Retina (tissue), 1 donor: ENCODE measurements at places on chromosomes 3 and 15.

DNA sequence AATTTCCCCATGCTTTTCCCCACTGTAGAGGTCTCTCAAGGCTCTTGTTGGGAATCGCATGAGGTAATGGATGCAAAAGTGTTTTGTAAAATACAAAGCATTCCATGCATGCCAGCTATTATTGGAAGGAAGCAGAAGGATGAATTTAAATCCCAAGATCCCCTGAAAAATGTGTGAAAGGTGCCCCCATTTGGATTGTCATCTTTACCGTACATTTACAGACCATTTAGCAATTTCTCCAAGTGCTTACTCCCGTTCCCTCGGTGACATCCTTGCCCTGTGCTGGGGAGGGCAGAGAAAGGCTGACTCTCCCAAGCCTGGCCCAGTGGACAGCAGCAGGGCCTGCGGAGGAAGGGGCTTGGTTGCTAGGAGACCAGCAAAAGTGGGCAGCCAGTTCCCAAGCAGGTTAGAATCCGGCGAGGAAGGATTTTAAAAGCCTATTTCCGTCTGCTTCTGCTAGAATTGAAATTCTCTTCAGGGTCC, 31.1 kb upstream of the NEO1 start:
- DNase-seq: peak; percentile 80

DNA sequence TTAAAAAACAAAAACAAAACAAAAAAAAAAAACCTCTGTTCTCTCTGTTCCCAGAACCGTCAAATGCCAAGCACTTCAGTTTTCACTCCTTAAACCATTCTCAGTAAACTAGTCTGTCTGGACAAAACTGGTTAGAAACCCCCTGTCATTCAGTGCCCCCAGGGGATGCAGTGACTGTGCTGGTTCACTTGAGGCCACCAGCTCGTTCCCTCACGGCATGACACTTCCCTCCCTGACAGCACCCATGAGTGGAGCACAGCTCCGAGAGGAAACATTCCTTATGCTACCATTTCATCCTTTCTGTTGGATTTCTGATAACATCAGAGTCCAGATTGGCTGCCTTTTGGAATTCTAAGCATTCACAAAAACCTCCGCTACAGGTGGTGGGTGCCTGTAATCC, 244.0 kb upstream of the TPM1 start:
- DNase-seq: no peak

DNA sequence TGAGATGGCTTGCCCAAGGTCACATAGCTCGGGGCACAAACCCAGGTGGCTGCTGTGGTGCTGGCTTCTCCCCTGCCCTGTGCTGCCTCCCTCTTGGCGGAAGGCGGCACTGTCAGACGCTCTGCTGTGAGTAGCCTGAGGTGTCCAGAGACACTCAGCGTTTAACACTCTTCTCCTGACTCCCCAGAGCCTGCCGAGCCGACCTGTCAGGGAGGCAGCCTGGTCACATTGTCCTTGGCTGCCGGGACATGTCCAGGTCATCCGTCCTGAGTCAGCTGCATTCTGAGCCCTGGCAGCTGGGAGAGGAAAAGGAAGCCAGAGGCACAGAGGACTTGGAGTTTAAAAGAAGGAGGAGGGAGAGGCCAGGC, 4.7 kb downstream of the LMAN1L start:
- peak; percentile 56 for DNase-seq

DNA sequence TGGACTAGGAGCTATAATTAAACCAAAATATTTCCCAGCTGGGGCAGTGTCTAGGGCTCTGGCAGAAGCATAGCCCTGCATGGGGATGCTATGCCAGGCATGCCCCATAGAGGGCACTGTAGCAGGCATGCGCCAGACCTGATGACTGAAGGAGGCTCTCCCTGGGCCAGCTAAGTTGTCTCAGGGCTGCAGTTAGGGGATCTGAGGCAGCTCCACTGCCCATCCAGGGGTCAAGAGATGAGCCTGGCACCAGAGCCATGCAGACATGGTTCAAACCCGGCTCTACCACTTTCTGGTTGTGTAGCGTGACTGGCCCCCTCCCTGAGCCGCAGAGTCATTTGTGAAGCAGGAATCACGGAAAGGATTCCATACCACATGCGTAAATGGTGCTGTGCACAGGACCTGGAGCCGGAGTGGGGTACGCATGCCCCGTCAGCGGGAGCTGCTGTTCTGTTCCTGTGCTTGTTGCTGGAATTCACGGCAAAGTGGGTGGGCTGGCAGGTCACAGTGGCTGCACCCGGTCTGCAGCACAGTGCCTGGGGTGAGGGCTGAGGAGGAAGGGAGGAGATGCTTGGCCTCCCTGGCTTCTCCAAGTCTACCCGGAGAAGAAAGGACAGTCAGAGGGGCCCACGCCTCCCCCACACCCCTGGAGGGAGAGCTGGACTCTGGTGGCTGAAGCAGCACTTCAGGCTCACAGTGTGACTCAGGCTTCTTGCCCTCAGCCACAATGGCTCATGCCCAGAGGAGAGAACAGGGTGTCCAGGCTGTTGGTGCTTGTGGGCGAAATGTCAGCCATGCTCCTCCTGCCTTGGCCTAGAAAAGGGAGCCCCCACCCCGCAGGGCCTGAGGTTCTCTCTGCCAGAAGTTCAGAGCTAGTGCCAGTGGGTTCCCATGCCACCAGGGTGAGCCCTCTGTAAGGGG, 43.1 kb downstream of the DNASE1L3 start:
- DNase-seq: peak; percentile 56

DNA sequence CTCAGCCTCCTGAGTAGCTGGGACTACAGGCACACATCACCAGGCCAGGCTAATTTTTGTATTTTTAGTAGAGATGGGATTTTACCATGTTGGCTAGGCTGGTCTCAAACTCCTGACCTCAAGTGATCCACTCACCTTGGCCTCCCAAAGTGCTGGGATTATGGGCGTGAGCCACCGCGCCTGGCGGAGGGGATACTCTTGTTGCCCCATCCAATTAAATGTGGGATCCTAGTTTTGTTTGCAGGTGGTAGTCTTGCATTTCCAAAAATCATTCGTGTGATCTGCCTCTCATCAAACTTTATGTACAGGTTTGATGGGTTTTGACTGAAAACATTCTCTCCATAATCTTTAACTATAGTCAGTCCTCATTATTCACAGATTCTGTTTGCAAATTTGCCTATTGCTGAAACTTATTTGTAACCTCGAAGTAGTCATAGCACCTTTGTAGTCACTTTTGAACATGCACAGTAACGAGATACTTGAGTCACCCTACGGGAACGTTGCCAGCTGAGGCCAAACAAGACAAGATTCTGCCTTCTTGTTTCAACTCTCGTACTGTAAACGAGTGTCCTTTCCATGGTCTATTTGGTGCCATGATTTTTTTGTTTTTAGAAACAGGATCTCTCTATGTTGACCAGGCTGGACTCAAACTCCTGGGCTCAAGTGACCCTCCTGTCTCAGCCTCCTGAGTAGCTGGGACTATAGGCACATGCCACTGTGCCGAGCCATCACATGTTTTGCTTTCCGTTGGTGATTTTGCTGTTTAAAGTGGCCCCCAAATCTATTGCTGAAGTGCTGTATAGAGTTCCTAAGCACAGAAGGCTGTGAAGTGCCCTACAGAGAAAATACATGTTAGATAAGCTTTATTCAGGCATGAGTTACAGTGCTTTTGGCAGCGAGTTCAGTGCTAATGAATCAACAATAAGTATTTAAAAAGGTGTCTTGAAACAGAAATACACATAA, 8.1 kb upstream of the MAPK6 start:
- DNase-seq: no peak

- no peak for DNase-seq
Observed at GRCh38 chr3:4614070-4614469, 120.9 kb downstream of the ITPR1 start.

DNA sequence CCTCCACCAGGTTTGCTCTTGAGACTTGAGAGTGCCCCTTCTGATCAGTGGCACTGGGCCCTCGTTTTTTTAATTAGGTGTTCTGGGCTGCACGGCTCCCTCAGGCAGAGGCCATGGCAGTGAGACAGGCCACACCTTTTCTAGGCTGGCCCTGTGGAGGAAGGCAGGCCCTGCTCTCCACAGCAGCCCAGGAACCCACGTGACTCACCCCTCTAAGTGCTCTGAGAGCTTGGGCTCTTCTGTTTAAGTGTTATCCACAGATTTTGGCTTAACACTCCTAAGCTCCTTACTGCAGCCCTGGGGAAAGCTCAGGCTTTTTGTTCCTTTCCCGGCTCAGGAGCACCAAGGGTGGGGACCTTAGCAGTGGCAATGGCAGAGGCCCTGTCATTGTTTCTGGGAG, 463.2 kb upstream of the GBE1 start:
- no peak for DNase-seq

GRCh38 chr3:69490235-69490634, 104.3 kb upstream of the FRMD4B start:
- DNase-seq: no peak

DNA sequence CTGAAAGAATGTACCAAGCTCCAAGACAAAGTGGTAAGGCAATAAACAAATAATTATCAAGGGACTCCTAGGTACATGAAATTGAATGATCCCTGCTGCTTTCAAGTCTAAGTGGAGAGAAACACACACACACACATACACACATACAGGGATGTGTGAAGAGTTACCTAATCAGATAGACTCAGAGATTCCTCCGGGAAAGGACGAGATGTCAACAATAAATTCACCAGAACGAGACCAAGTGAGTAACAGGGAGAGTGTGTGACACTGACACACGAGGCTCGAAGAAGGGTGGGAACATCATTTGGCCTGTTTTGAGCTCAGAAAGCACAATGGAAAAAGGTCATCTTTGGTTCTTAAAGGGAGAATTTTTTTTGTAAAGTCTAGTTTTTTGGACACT, 13.4 kb downstream of the LRIG1 start:
- no peak for DNase-seq

GRCh38 chr15:67090297-67091070, 25.1 kb downstream of the SMAD3 start:
- no peak for DNase-seq

- DNase-seq: peak; percentile 81
Observed at GRCh38 chr15:51751697-51752683, 593 bp downstream of the TMOD2 start.

DNA sequence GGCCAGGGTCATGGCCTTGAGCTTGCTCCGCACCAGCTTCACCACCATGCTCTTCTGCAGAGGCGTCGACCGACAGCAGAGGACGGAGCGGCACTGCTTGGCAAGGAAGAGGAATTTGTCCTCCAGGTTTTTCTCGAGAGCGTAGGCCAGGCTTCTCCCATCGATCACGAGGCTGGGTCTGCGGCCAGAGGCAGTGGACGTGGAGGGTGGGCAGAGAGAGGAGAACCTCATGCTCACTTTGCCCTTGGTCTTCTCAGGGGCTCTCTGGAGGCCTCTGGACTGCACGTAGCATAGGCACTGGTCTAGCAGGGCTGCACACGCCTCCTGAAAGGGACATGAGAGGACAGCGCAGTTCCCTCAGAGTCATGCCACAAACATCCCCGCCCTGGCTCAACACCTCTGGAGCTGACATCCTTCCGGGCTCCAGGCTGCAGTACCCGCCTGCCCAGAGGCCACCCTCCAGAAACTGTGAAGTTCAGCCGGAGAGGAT, 168.3 kb downstream of the ATP10A start:
- no peak for DNase-seq

- no peak for DNase-seq
Observed at GRCh38 chr15:65909831-65910230, 40.5 kb downstream of the RAB11A start.

DNA sequence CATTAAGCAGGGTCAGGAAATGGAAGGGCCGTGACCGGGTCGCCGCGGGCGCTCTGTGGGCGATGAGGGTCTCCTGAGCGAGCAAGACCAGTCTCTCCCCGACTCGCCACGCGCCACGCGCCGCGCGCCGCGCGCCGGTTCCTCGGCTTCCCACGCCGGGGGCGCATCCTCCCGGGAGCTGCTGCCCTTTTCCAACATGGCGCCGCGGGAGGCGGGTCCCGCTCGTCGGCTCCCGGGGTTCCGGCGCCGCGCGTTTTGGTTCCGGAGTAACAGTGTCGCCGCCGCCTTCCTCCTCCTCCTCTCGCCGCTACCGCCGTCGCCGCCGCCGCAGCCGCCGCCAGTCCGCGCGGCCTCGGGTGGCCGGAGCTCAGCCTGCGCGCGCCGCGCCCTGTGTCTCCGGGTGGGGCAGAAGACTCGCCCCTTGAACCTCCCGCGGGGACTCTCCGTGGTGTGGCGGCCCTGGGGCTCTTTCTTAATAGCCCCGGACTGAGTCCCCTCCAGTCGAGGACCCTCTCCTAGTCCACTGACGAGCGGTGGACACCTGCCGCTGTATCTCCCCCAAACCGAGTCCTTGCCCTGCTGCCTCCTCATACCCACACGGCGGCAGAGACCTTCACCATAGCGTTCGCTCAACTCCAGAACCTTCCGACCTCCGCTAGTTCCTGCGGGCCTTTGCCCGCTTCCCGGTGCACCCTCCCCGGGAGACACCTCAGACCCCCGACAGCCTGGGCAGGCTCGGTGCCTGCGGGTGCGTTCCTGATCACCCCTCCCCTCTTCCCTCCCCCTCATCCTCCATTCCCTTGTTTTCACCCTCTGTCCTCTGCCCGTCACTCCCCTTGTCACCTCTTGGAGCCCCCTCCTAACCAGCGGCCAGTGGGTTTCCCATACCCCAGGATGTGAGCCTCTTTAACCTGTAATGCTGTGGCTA, at the start of gene MAP2K5:
MAP2K5 (plus strand) TSS at position 284 of the 928 bp plus-strand sequence; CDS start at position 917, 633 bp downstream.
- peak; percentile 94 for DNase-seq

- DNase-seq: peak; percentile 16
Observed at GRCh38 chr3:107065094-107065861, 312.0 kb upstream of the CCDC54 start.

- DNase-seq: no peak
Observed at GRCh38 chr3:179076243-179077027, 4.8 kb upstream of the ZMAT3 start.

GRCh38 chr3:109339714-109340648, 2.6 kb upstream of the DPPA4 start:
- no peak for DNase-seq

DNA sequence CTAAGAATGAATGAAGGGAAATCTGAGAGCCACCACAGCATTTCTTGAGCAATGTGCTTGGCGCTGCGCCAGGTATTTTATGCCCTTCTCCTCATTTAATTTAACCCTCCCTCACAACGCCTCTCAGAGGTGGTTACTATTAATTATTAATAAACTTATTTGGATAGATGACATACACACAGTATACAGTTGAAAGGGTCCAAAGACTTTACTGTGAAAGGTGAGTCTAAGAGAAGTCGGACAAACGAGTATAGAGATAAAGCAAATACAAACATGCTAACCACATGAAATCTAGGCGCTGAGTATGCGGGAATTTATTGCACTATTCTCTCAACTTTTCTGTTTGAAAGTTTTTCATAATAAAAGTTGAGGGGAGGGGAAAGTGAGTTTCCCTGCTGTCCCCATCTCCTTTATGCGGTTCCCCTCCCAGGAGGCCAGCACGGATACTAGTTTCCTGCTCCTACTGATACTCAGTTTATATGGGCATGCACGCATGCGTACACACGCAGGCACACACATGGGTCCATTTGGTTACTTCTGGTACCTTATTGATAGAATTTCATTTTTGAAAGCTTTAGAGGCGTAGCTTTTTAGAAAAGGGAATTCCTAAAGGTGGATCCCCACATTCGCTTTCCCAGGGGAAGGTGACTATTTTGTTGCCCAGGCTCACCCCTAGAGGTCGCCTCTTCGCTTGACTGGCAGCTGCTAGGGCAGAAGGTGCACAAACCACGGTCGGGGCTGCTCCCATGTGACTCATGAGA, 28.5 kb upstream of the KCTD6 start:
- peak; percentile 65 for DNase-seq
